ENCODE measurements at places on chromosomes 6 and 20.

DNA sequence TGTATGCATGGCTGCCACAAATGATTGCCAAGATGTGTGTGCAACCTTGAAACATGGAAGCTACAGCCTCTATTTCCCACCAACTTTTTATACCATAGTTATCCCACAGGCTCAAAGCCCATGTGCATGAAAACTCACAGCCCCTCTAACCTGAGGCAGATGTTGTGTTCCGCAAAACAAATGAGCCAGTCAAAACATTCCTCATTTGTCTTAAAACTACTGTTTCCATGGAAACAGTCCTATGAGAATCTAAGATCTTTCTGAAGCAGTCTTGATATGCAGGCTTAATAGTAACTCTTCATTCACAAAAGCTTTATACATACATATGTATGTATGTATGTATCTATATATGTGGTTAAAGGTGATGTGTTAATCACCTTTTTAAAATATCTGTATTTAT, 31.2 kb upstream of the MANEA start:
- no peaks in the 10 kb centered on the region for H3K36me3 ChIP-seq
- no peak for DNase-seq
- no peaks in the 10 kb centered on the region for H3K4me1 ChIP-seq
- peaks cover 1% of the 10 kb centered on the region for H3K27me3 ChIP-seq
- no peak overlapping the region for H3K4me3 ChIP-seq
- no peak overlapping the region for H3K27ac ChIP-seq

- peaks cover 3% of the 10 kb centered on the region for H3K27me3 ChIP-seq
- no peak overlapping the region for H3K27ac ChIP-seq
- DNase-seq = no peak
- no peaks in the 10 kb centered on the region for H3K36me3 ChIP-seq
- H3K4me3 ChIP-seq = no peak overlapping the region
These were observed 97.5 kb downstream of the DOK5 start for GRCh38 chr20:54572665-54573435.

GRCh38 chr6:116475141-116475540, 14.0 kb downstream of the CALHM6 start:
- H3K4me1 ChIP-seq = peaks cover 22% of the 10 kb centered on the region
- no peaks in the 10 kb centered on the region for H3K27me3 ChIP-seq

DNA sequence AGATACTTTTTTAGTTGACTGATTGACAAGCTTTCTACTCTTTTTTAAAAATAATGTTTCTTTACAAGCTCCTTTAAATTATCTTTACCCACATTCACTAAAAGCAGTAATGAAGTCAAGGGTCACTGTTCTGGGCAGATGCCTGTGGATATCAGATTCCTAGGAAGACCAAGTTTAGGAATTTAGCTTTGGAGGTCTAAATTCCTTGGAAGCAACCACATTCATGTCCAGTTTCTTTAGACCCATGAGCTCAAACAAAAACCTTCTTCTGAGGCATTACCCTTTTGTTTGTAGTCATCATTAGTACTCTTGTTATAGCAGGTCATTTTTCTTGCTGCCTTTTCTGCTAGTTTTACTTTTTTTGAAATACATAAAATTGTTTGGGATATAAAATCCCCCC, 462.9 kb upstream of the JAG1 start:
- no peaks in the 10 kb centered on the region for H3K36me3 ChIP-seq
- no peak overlapping the region for H3K4me3 ChIP-seq
- no peak for DNase-seq
- no peaks in the 10 kb centered on the region for H3K4me1 ChIP-seq
- H3K27ac ChIP-seq = no peak overlapping the region
- no peaks in the 10 kb centered on the region for H3K27me3 ChIP-seq

GRCh38 chr6:73694711-73695411, 1.1 kb upstream of the CD109 start:
- peaks cover 12% of the 10 kb centered on the region for H3K4me1 ChIP-seq
- no peak for DNase-seq
- H3K27me3 ChIP-seq = peaks cover 43% of the 10 kb centered on the region
- no peaks in the 10 kb centered on the region for H3K36me3 ChIP-seq
- no peak overlapping the region for H3K4me3 ChIP-seq
